ENCODE measurements at places on chromosomes 2 and 18.

DNA sequence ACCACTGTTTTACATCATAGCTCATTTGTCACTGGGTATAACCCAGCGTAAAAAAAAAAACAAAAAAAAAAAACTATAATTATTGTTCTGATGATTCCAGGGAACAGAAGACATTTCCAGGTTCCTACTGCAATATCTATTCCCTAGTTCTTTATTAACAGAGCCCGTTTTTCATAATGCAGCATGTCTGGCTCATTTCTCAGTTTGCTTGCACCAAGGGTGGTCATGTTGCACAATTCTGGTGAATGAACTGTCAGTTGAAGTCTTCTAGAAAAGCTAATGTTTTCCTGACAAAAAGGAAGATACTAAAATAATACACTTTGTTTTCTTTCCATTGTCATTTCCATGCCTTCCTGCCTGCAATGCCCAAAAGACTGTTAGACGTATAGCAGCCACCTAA is 180.1 kb downstream of the RDH14 start:
- DNase-seq, result no peak

GRCh38 chr2:34373586-34374233 is 774.6 kb upstream of the FAM98A start:
- no peak for DNase-seq

DNA sequence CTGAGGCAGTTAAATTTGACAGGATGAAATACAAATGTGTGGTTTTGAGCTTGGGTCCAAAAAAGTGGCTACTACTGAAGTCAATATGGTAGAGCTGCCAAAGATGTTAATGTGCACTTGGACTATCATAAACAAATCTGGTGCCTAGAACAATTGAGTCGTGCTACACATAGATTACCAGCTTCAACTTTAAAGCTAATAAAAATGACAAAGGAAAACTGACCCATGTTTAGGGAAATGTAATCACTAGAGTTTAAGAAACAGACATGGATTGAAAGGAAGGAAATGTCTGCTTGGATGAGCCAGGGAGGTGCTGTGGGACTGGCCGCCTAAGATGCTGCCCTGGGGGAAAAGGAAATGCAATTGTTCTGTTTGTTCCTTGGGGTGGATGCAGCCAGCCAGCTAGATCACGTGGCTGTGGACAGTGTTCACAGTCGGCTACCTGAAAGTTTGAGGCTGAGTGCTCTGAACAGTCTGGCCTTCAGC is 36.6 kb downstream of the CYB5A start:
- no peak for DNase-seq

DNA sequence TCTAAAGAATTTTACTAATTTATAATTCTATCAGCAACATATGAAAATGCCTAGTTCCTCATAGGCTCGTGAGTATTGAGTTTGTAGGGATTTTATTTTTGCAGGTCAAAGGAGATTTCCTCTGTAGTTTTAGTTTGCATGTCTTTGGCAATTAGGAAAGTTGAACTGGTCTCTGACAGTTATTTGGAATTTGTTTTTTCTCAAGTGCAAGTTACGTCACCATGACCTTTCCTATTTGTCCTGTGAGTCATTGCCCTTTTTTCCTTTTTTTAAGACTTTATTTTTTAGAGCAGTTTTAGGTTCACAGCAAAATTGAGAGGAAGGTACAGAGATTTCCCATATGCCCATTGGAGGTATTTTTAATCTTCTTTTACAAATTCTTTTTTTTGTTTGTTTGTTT is 29.0 kb downstream of the RAMP1 start:
- no peak for DNase-seq

GRCh38 chr2:144645083-144645778 is 125.3 kb upstream of the ZEB2 start:
- no peak for DNase-seq

DNA sequence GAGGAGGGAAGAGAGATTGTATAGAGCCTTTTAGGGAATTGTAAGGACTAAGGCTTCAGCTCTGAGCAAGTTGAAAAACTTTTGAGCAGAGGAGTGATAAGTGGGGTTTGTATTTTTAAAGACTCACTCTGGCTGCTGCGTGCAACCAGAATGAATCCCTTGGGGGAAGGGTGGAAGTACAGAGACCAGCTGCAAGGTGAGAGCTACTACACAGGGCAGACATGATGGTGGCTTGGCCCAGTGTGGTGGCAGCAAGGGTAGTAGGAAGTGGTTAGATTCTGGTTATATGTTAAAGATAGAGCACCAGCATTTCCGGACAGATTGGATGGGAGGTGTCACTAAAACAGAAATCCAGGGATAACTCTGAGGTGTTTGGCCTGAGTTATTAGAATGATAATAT is 10.1 kb upstream of the SESTD1 start:
- DNase-seq, result no peak

DNA sequence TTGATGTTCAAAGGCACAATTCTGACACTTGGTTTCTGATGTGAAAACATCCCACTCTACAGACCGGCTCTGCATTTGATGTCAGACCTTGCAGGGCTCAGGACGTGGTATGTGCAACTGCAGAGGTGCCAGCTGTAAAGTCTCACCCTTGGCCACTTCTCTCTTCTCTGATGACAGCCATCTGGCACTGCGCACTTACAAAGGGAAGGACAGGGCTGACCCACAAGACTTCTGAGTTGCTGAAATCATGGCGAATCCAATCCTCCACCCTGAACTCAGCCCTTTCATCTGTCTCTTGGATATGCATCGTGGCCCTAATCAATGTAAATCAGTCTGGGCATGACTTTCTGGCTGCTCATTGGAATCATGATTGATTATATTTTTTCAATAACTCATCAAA is 82.5 kb downstream of the SEPTIN10 start:
- DNase-seq, result no peak

DNA sequence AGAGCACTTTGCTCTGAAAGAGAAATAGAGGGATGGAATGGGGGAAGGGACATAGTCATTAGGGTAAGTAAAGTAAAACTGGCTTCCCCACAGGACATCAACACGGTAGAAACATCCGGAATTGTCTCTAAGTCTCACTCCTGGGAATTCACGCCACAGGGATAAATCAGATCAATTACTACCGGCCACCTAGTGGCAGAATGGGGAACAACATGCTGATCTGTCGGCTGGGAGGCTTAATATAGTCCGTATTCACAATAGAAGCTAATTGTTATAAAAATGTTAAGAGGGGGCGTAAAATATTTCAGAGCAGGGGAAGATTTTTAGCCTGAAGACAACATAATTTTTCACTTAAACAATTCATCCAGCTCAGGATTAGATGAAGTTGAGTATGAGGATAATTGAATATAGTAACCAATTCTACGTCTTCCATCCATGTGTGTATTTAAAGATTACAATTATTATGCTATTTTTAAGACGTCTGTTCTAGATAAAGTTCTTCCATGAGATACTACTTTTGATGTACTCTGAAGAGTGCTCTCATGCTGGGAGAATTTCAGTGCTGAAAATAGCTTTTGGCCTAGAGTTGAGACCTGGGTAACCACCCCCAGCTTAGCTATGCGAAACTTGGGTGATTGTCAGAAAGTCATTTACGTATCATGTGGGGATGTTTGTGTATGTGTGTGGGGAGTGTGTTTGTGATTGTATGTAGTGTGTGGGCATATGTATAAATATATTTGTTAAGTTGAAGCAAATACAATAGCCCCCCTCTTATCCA is 65.7 kb downstream of the LRRTM1 start:
- DNase-seq, result no peak
